ENCODE measurements at places on chromosomes 6 and 20.

GRCh38 chr6:54357141-54357540 lies 48.9 kb downstream of the TINAG start:
- H3K27ac ChIP-seq, result no peak overlapping the region
- H3K4me1 ChIP-seq, result no peaks in the 10 kb centered on the region
- H3K4me3 ChIP-seq, result no peak overlapping the region
- no peaks in the 10 kb centered on the region for H3K36me3 ChIP-seq
- no peak for DNase-seq

- no peak for DNase-seq
- peaks cover 8% of the 10 kb centered on the region for H3K4me1 ChIP-seq
- H3K27me3 ChIP-seq, result no peaks in the 10 kb centered on the region
- peaks cover 2% of the 10 kb centered on the region for H3K36me3 ChIP-seq
Measured at GRCh38 chr6:354631-355280, 36.8 kb upstream of the IRF4 start.

DNA sequence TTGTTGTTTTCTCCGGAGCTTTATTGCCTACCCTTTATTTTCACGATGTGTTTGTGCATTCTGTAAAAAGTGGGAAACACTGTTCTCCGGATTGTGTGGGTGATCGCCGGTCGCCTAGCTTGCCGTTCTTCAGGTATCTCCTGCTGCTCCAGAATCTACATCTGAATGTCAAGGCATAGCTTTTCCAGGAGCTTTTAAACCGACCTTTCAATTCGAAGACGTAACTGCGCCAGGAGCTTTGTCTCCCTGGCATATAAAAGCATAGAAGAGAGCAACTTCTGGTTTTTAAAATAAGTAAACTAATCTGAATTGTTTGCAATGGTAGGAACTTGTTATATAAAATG lies 96.0 kb downstream of the HFE start:
- peaks cover 28% of the 10 kb centered on the region for H3K4me1 ChIP-seq
- peak overlapping the region; percentile 99 for H3K4me3 ChIP-seq

GRCh38 chr6:157215717-157216116 lies 107.6 kb downstream of the TMEM242 start:
- peaks cover 2% of the 10 kb centered on the region for H3K36me3 ChIP-seq
- no peak overlapping the region for H3K4me3 ChIP-seq
- DNase-seq, result no peak
- no peaks in the 10 kb centered on the region for H3K27me3 ChIP-seq

DNA sequence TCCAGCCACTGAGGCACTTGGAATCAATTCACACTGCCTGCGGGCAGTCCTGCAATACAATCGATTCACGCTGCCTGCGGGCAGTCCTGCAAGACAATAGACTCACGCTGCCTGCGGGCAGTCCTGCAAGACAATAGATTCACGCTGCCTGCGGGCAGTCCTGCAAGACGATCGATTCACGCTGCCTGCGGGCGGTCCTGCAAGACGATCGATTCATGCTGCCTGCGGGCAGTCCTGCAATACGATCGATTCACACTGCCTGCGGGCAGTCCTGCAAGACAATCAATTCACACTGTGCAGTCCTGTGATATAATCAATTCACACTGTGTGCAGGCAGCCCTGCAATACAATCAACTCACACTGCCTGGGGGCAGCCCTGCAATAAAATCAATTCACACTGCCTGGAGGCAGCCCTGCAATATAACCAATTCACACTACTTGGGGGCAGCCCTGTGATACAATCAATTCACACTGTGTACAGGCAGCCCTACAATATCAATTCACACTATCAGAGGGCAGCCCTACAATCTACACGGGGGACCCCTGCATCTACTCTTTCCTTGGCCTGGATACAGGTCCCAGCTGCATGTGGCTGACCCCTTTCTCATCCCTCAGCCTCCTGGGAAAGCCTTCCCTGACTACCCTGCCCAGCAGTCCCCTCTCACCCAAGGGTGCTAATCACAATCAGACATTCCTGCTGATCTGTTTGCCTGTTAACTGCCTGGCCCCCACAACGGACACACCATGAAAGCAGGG lies 10.4 kb downstream of the TAF4 start:
- no peak overlapping the region for H3K27ac ChIP-seq
- DNase-seq, result no peak
- H3K27me3 ChIP-seq, result no peaks in the 10 kb centered on the region
- peaks cover 43% of the 10 kb centered on the region for H3K4me1 ChIP-seq

DNA sequence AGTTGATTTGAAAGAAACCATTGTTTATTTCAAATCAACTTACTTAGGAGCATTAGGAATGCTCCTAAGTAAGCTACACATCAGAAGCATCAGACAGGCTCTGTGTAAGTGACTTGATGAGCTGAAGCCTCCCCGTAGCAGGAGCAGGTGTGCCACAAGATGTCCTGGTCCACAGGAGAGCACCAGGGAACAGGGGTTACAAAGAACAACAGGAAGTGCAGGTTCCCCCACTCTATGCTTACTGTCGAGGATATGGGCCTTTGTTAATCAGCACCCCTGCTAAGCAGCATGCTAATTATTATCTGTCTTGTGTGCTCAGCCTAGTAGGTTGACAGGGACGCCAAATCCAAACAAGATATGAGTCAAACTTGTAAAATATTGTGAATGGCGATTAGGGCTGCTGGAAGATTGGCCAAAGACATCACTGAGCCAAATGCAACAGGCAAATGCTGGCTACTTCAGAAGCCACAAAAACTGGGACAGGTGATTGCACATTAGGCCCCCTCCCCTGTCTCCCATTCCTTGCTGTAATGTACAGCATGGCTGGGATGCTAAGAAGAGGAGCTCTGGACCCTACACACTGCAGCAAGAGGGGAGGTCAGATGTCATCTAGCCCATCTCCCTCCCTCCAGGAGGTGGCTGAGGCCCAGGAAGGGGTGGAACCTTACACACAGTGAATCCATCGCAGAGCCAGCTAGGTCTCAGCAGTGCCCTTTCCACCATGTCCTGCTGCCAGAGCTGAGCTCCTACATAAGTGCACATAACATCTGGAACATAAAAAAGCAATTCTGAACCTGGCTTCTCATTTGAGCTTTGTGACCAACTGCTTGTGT lies 939 bp downstream of the TGM3 start:
- H3K27ac ChIP-seq, result no peak overlapping the region
- peaks cover 47% of the 10 kb centered on the region for H3K27me3 ChIP-seq
- DNase-seq, result no peak

DNA sequence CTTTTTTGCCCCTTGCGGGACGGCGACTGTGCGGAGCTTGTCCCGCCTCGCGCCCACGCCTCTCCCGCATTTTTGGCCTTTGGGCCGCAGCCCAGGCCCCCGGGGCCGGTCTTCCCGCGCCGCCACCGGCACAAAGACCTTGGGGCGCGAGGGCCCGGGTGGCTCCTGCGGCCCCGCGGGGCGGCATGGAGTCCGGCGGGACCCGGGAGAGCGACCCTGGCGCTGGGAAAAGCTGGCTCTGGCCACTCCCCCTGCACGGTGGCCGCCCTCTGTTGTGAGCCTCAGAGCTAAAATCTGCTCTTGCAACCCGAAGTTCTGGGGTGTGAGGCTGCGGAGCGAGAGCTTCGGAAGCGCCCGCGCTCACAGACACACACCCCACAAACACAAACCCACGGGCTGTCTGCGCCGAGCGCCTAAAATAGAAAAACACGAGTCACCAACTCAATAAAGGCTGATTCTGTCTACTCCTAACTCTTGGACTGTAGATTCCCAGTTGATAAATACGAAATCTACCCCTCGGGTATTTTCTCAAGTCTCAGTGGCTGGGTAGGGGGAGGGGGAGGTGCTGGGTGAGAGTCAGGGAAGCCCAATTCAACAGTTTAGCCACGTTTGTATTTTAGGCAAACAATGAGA lies 496 bp upstream of the BEND3 start:
- H3K27ac ChIP-seq, result no peak overlapping the region
- peaks cover 13% of the 10 kb centered on the region for H3K4me1 ChIP-seq
- no peaks in the 10 kb centered on the region for H3K36me3 ChIP-seq

GRCh38 chr6:159594106-159594749 lies 98.8 kb downstream of the SOD2 start:
- no peak overlapping the region for H3K4me3 ChIP-seq
- no peak for DNase-seq
- H3K27me3 ChIP-seq, result peaks cover 11% of the 10 kb centered on the region
- H3K36me3 ChIP-seq, result peaks cover 1% of the 10 kb centered on the region
